ENCODE measurements at places on chromosomes 7 and 10.

DNA sequence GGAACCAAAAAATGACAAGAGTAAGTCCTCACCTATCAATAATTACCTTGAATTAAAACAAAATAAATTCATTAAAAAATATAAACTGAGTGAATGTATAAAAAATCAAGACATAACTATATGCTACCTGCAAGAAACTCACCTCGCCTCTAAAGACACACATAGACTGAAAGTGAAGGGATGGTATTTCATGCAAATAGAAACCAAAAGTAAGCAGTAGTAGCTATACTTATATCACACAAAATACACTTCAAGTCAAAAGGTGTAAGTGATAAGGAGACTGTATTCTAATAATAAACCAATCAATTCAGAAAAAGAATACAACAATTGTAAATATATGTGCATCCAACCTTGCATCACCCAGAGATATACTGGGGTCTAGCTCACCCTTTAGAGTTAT is 332.6 kb downstream of the SH2D4B start:
- no peak for DNase-seq

GRCh38 chr7:149771720-149772240 is 1.6 kb downstream of the ZNF467 start:
- peak; percentile 95 for DNase-seq

DNA sequence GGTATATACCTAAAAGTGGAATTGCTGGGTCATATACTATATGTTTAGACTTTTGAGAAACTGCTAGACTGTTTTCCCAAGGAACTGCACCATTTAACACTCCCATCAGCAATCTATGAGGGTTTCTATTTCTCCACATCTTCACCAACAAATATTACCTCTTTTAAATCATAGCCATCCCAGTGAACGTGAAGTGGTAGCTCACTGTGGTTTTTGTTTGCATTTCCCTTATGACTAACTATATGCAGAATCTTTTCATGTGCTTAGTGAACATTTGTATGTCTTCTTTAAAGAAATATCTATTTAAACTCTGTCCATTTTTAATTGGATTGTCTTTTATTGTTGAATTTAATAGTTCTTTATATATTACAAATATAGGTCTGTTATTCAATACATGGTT is 115.8 kb upstream of the SEC61G start:
- no peak for DNase-seq

DNA sequence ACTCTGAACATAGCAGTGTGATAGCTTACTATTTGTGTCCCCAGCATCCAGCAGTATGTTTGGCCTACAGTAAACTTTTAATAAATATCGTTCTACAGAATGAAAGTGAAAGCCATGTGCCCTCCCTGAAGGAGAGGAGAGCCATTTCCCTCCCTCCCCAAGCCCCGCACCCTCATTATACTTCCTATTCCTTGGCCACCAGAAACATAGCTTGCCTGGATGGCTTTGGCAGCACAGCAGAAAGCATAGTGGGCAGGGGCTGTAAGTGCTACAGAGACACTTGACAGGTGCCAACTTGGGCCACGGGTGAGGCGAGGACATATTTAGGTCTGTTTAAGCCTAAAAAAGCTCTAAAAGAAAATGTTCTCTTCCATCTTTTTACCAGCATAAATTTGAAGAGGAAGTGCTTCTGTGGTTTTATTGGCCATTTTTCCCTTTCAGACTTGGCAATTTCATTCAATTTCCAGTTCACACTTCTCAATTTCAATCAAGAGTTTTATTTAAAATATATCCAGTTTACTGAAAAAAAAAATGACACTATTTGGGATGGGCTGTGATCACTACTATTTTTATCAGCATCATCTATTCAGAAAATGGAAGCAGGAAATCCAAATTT is 12.7 kb downstream of the HHEX start:
- DNase-seq, result peak; percentile 34

GRCh38 chr10:5963071-5963470 is 14.3 kb downstream of the IL15RA start:
- no peak for DNase-seq

DNA sequence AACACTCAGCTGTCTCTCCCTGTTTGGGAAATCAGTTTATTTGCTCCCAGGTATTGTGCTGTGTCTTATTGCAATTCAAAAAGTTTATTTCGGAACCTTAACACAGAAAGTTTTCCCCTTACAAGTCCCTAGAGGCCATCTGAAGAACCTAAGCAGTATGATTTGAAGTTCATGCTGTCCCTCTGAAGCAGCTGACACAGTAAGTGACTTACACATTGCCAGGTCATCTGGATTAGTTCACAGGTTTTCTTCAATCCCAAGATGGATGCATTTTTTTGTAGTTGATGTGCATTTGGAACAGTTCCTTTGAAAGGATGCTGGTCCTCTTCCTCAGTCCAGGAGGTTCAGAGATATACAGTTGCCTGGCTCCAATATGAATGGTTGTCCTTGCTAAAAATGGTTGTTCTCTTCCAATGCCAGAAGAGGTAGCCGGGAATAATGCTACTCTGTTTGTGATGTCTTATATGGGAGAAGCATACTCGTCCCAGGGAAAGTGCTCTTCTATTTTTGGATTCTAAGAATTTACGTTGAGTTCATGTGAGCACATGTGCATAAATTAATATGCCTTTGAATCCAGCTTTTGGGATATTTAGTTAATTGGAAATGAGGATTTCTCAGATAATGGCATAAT is 183.5 kb upstream of the PHYHIPL start:
- no peak for DNase-seq

DNA sequence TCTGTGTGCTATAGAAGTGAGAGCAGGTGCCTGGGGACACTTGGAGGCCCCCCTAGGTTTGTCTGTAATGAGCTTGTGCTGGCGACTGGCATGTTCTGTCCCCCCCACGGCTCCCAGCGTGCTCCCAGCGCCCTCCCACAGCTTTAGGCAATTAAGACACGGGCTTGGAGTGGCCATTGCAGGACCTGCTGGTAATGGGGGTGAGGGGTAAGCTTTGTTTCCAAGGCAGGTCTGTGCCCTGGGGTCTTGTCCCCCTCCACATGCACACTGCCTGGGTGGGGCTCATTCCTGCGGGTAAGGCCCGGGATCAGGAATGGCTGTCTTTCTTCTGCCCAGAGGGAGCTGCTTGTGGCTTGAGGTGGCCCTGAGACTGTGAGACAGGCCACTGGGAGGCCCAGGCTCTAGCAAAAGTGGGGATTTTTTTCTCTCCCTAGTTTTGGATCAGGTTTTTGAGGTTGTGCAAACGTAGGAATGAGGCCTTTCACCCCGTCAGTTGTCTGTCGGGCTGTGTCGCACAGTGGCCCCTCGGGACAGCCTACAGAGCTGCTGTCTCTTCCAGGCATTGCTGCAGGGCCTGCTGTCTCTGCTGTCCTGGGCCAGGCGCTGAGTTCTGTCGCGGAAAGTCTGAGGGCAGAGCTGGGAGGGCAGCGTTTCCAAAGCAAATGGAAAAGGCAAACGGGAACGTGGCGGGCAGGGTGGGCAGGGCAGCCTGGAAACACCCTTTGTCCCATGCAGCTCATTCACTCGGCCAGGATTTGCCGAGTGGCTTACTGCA is 107.4 kb downstream of the LHPP start:
- no peak for DNase-seq

DNA sequence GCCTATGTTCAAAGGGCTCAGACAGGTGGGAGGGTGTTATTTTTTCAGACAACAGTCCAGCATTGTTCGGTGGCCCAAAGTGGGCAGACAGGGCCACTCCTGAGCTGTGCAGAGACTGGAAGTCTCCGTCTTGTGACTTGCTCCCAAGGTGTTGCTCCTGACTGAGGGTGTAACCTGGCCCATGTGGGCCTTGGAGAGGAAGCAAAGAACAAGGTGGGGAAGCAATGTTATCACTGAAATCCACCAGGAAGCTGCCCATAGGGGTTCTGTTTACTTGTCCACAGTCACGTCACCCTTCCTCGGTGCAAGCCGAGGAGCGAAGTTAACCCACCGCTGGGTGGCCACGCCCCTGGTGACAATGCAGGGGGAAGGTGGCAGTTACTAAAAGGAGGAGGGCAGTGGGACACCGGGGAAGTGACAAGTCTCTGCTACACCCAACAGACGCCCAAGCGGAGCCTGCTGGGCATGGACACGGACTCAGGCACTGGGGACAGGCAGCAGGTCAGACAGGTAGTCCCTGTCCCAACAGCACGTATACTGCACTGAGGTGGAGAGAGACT is 311.6 kb upstream of the MKI67 start:
- DNase-seq, result no peak

GRCh38 chr7:69395061-69395714 is 203.1 kb upstream of the AUTS2 start:
- DNase-seq, result peak; percentile 34

DNA sequence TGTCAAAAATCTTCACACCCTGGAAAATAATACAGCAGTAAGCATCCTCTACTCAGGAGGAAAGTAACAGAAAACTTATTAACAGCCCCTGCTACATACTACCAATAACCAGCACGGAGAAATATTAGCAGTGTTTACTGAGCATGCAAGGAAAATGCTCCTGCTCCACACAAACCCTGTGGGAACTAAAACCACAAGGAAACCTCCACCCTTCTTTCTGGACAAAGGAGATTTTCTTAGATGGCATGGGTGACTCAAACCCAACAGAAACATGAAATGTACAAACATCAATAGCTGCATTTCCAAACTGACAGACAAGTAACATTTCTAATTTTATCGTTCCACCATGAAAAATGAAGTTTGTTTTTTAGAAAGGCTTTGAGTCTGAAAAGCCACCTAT is 113.4 kb downstream of the VPS41 start:
- DNase-seq, result no peak

- no peak for DNase-seq
Observed at GRCh38 chr7:106485031-106485551, 175.9 kb downstream of the CCDC71L start.

DNA sequence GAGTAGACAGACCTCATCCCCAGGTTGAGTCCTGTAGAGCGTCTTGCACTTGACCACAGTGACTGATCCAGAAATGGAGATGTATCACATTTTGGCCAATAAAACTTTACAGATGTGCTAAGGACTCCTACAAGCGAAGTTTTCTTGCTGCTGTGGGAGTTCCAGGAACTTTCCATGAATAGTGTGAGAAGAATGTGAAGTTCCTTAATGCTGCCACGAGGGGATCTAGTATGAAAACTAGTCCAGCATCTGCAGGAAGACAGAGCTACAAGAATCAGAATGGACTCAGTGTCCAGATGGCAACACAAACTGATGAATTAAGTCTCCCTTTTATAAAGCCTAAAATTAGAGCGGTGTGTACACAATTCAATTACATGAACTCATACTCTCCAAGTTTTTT is 14.8 kb upstream of the LSM8 start:
- no peak for DNase-seq

DNA sequence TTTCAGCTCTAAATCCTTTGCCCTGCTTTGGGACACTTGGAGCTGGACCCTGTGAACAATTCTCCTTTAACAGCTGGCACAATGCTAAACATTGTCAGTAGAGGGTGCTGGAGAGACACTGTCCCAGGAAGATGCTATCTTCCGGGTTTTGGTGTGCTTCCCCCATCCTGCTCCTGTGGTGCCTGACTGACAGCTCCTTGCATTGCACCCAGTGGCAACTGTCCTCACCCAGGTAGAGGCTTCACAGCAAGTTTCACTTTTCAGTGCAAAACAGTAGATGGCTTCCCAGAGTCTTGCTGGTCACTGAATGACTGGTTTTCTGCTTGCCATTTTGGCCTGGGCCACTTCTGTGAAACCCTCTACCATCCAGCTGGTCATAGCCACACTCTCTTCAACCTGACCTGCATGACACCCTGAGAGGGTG is 77.3 kb downstream of the CDC14C start:
- peak; percentile 65 for DNase-seq

DNA sequence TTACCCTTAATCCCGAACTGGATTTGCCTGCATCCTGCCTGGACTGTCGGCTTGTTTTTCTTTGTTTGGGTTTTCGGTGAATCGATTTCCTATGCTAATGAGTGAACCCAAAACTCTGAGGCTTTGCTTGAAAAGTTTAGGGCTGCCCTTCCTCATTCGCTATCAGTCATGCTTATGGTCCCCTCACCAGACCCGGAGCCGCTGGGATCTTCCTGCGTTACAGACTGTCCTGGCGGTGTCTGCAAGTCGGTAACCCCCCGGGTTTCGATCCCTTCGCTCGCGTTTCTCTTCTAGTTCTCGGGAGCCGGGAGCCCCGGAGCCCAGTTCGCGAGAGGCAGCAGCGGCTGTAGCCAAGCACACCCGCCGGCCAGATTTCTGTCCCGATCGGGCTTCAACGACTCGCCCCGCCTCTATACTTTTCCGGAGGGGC is 2.2 kb downstream of the EMX2 start:
- peak; percentile 11 for DNase-seq

DNA sequence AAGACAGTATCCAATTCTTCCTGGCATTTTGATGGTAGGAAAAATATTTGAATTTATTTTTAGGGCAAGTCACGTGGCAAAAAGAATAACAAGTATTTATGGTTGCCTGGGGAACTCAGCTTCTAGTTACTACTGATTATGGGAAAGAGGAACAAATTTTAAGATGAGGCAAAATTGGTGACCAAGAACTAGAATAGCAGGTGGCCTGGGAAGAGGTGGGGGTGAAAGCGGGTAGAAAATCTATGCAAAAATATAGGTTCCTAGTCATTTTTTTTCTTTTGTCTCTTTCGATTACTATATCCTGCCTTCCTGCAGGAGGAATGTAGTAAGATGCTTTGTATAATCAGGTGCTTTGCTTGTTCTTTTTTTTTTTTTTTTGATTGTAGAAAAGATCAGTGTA is 27.8 kb downstream of the ENTPD1 start:
- no peak for DNase-seq

DNA sequence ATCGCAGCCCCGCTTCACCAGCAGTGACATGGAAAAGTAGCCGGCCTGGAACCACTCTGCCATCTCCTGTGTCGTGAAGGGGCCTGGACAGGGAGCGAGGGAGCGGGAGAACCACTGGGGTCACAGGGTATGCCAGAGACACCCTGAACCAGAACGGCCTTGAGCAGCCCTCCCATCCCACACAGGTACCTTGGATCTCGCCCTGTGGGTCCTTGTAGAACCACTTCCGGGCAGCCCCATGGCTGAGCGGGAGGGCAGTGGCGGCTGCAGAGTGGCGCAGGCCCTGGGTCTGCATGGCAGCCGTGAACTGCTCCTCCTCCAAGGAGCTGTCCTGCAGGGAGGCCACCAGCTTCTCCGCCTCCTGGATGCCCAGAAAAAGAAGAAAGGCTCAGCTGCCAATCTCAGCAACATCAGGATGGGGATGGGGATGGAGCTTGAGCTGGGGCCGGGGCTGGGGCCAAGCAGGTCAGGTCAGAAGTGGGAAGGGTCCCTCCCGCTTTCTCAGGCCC is 9.5 kb downstream of the GIGYF1 start:
- DNase-seq, result no peak

- DNase-seq, result no peak
Observed at GRCh38 chr10:120538091-120538490, 81.1 kb downstream of the PLPP4 start.

- no peak for DNase-seq
Observed at GRCh38 chr7:32611201-32612099, 116.2 kb downstream of the AVL9 start.

- DNase-seq, result no peak
Observed at GRCh38 chr10:57162231-57162630, 801.2 kb upstream of the ZWINT start.

GRCh38 chr10:88923520-88923919 is 29.1 kb downstream of the ACTA2 start:
- DNase-seq, result no peak

GRCh38 chr10:96610817-96611216 is 24.0 kb upstream of the TM9SF3 start:
- peak; percentile 15 for DNase-seq

- DNase-seq, result no peak
Observed at GRCh38 chr10:22086730-22087401, 83.3 kb upstream of the DNAJC1 start.

- DNase-seq, result no peak
Observed at GRCh38 chr7:27191833-27192545, 7.0 kb upstream of the HOXA11 start.
